Eye (tissue), 1 donor: ENCODE measurements at places on chromosomes 1 and 21.
A peak's percentile ranks its signal among the peaks of the same experiment; 100 is the strongest.

GRCh38 chr1:161157867-161158266 lies 1.4 kb upstream of the USP21 start:
- DNase-seq, result no peak

DNA sequence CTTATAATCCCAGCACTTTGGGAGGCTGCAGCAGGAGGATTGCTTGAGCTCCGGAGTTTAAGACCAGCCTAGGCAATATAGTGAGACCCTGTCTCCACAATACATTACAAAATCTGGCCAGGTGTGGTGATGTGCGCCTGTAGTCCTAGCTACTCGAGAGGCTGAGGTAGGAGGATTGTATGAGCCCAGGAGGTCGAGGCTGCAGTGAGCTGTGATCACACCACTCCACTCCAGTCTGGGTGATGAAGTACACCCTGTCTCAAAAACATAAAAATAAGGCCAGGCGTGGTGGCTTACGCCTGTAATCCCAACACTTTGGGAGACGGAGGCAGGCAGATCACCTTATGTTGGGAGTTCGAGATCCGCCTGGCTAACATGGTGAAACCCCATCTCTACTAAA lies 27.7 kb downstream of the L1TD1 start:
- DNase-seq, result no peak

- no peak for DNase-seq
These were observed 112.9 kb downstream of the APP start for GRCh38 chr21:26057477-26058170.

GRCh38 chr1:84585803-84586202 lies 11.6 kb upstream of the CTBS start:
- DNase-seq, result no peak

DNA sequence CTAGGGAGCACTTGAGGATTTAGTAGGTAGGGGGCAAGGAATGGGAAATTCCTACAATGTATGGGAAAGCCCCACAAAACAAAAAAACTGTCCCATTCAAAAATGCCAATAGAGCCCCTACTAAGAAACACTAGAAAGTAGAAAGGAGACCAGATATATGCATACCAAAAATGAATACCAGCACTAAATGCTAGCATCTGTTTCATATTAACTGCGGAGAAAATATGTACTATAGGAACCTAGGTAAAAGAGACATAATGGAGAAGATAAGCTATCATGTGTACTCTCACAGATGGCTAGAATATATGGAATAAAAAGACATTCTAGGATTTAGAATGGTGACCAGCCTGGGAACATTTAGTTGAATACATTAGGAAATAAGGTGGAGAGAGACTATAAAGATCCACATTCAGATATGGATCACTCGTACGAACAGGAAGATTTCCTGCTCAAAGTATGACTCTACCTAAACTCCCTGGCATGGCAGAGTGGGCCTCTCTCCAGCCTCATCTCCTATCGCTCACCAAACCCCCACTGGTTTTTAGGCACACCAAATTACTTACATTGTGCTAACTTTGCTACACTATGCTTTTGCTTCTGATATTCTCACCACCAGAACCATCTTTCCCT lies 18.3 kb downstream of the ZNHIT6 start:
- DNase-seq, result no peak

GRCh38 chr21:34974162-34974981 lies 74.7 kb downstream of the RUNX1 start:
- DNase-seq, result no peak

GRCh38 chr1:184242507-184242943 lies 144.3 kb upstream of the C1orf21 start:
- no peak for DNase-seq

DNA sequence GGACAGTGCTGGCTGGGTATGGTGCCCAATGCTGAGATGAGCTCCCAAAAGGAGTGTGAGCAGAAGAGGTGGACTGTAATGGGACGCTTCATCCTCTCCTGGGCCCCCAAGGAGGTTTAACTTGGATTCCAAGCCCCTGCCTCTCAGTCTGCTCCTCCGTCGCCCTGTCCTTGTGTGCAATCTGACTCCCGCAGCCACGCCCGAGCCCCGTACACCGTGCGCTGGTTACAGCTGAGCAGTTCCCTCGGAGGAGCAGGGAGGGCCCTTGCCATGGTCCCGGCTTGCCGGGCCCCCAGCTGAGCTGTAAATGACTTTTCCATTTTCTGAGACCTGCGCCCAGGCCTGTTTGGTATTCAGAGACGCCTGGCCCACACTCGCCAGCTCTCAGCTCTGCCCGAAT lies 53.7 kb downstream of the PAX7 start:
- no peak for DNase-seq

GRCh38 chr21:29219165-29219770 lies 79.5 kb upstream of the BACH1 start:
- DNase-seq, result no peak

DNA sequence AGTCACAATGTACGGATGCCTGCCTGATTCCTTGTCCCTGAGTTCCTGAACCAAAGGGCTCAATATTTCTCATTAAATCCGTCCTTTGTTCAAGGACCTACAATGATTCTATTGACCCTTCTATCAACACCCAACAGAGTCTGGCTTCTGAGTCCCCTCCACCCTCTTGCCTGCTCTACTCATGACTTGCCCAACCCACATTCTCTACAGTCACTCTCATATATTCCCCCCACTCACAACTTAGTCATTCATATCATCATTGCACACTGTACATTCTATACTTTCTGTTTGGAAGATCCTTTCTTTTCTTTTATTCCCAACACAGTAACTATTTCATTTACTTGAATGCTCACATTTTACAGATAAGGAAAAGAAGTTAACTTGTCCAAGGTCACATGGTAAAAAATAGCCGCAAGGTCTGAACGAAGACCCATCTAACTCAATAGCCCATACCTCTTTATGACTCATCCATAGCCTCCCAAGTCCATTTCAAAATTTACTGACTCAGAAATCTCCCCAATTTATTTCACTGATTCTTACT lies 3.6 kb downstream of the OTUD7B start:
- no peak for DNase-seq

DNA sequence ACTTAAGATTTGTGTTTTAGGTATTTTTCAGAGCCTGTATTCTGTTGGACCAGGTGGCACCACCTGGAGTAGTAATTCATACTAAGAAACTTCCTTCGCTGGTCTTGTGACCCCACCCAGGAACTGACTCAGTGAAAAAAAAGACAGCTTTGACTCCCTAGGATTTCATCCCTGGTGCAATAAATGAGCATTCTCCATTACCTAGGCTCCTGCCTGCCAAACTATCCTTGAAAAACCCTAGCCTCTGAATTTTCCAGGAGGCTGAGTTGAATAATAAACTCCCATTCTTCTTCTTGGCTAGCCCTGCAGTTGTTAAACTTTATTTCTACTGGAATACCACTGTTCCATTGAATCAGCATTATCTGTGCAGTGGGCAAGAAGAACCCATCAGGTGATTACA lies 10.6 kb upstream of the RGS18 start:
- DNase-seq, result no peak

DNA sequence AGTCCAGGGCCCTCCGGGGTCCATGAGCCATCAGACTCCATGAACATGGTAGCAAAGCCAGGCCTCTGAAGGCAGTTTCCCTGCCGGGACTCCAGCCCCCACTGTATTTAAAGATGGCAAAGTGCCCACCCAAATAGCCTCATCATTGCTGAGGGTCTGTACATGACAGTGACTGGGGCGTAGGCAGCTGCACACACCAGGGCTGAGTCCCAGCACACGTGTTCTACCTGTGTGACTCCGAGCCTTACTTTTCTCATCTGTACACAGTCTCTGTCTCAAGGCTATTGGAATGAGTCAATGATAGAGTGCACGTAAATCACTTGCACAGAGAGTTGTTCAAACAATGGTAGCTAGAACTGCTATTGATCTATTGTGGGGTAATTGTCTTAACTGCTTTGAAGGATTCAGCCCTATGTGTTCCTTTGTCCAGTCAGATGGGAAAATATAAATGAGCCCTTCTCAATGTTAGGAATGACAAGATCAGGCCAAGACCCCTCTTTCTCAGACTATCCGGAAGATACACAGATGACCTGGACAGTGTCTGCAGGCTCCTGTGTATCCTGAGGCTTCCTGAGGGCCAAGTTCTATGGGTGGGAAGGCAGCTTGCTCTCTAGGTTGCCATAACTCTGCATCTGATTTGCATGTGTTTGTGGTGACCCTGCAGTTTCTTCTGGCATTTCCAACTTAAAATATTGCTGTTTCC lies 48.9 kb downstream of the RASSF5 start:
- peak; percentile 46 for DNase-seq

GRCh38 chr1:61227857-61228550 lies 145.6 kb downstream of the NFIA start:
- DNase-seq, result no peak

DNA sequence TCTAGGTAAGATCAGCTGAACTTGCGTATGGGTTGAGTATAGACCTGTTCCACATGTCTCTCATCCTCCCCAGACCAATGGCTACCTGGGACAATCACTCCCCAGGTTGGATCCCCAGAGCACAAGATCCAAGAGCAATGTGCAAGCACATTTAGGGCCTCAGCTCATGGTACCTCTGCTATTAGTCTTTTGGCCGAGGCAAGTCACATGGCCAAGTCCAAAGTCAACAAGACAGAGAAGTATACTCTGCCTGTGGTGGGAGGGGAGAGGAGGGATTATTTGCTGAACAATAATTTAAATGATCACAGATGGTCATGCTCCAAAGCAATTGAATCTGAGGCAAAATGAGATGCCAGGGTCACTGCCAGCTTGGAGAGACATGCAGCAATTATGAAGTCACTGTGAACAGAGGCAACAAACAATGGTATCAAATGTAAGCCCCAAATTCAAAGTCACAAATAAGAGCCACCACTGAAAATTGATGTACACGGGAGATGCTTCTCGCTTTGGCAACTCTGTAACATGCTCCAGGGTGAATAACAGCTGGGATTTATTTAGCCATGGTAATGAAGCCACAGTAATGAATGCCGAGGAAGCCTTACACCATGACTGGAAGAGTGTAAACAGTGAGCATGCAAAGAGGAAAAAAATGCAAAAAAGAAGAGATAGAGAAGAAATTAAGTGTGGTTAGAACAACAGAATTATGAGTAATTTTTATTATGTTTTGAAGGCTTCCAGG lies 149.1 kb downstream of the ZNF281 start:
- no peak for DNase-seq

- DNase-seq, result no peak
These were observed 120.9 kb downstream of the USP25 start for GRCh38 chr21:15850645-15851044.

- DNase-seq, result no peak
These were observed 139.5 kb downstream of the CNIH3 start for GRCh38 chr1:224755586-224755985.

GRCh38 chr1:204477036-204477740 lies 17.4 kb downstream of the PIK3C2B start:
- DNase-seq, result no peak

DNA sequence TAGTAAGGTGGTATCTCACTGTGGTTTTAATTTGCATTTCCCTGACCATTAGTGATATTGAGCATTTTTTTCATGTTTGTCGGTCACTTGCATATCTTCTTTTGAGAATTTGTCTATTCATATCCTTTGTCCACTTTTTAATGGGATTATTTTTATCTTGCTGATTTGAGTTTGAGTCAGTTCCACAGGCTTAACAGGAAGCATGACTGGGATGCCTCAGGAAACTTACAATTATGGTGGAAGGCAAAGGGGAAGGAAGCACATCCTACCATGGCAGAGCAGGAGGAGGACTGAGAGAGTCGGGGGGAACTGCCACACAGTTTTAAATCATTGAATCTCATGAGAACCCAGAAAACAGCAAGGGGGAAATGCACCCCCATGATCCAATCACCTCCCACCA lies 51.1 kb downstream of the ODF2L start:
- DNase-seq, result no peak

DNA sequence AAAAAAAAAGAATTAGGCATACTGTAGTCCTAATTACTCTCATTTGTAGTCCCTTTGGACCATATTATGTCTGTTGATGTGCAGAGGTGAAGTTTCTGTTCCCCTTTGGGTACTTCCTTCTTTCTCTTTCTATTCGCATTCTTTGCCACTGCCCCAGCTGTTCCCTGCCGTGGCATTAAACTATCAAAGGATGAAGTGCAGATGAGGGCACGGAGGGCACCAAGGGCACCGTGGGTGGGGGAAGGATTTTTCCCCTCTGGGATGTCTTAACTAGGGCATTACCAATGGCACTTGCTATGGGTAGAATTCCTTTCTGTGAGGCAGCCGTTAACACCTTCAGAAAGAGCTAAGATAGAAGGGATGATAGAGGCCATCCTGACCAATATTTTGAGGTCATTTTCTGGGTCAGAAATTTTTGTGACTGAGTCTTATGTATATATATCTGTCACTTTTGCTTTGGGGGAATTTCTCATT lies 4.9 kb upstream of the MAPKAPK2 start:
- no peak for DNase-seq

GRCh38 chr1:203131548-203132200 lies 4.1 kb downstream of the ADORA1 start:
- DNase-seq, result no peak

DNA sequence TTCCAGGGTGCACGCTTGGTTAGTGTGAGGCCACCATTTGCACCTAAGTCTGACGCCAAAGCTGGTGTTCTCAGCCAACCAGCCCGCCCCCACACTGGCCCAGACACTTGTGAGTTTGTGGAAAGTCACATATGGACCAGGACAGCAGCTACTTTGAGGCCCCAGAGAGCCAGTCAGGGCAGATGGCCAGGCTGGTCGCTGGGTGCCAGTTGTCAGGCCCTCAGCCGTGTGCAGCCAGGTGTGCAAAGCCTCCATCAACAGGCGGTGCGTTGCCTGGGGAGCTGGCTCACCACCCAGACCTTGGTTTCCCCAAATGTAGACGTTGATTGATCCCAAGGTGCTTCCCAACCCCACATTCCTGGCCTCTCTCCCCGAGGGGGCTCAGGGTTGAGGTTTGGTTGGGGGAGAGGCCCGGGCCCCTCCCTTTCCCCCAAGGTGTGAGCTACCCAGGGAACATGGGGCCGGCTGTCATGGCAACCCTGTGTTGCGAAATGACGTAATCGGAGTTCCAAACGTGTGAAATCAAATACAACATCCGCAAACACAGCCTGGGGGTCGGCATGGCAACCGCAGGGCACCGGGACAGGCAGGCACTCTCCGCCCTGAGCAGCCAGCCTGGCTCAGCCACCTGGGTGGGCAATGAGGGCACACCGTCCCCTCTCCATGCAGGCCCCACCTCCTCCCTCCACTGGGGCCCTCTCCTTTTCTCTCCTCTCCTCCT lies 42.2 kb upstream of the WNT4 start:
- DNase-seq, result peak; percentile 71

- no peak for DNase-seq
These were observed 15.7 kb downstream of the ATPAF1 start for GRCh38 chr1:46652321-46653100.

DNA sequence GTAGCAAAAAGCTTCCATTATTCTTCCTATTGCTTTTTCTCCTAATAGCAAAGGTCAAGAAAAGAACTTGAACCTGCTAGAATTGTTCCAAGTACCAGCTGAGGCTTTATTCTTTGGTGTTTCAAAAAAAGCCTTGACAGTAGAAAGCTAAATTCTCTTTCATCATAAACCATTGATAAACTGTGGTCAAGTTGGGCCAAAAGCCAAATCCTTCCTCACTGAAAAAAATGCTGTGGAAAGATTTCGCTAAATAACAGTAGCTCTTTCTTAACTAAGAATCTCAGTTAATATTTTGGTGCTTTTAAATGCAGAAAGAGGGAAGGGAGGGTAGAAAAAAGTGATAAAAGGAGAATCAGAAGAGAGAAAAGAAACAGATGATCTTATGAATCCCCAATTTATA lies 14.0 kb upstream of the JAM2 start:
- no peak for DNase-seq

GRCh38 chr1:241582921-241583321 lies 50.7 kb downstream of the KMO start:
- DNase-seq, result no peak

GRCh38 chr1:87104140-87104539 lies 189.7 kb downstream of the HS2ST1 start:
- DNase-seq, result no peak
